CD8-positive, alpha-beta memory T cell (primary cell): ENCODE measurements at places on chromosomes 5 and 9. TPM values are rescaled to one million over a fixed set of nuclear protein-coding genes. Genes with fewer than 3 reads are reported as not detected.

SPOCK1 gene
- polyA plus RNA-seq, result not detected

STING1 gene
- 116 TPM for polyA plus RNA-seq

DNA sequence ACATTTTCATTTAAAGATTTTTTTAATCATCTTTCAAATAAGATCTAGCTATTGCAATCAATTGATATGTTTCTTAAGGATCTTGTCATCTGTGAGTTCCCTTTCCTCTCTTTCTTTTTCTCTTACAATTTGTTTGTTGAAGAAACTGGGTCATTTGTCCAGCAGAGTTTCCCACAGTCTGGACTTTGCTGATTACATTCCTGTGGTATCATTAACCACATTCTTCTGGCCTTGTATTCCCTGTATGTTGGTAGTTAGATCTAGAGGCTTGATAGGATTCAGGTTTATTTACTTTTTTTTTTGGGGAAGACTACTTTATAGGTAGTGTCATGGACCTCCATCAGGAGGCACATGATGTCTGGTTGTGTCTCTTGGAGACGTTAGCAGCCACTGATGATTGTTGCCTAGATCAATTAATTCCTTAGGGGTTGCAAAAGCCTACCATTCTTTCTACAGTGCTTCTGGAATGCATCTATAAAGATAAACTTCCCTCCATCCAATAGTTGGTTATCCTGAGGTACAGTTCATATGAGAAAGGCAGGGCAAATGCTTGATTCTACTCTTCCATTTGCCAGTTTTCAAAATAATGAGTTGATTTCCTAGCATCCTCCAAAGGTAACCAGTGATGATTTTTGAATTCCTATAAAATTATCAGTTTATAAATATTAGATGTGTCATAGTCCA lies 14.3 kb downstream of the PDE8B start:
- no peaks in the 10 kb centered on the region for H3K36me3 ChIP-seq
- H3K4me3 ChIP-seq, result no peak overlapping the region
- no peaks in the 10 kb centered on the region for H3K27me3 ChIP-seq
- H3K4me1 ChIP-seq, result no peaks in the 10 kb centered on the region
- no peak for DNase-seq
- no peak overlapping the region for H3K27ac ChIP-seq

ADAMTS12 gene
- polyA plus RNA-seq, result not detected

SPATA31A3 gene
- polyA plus RNA-seq, result not detected

GRCh38 chr5:116640236-116640635 lies 65.6 kb upstream of the SEMA6A start:
- H3K36me3 ChIP-seq, result no peaks in the 10 kb centered on the region
- no peak for DNase-seq
- H3K4me1 ChIP-seq, result no peaks in the 10 kb centered on the region

GRCh38 chr5:173645437-173645807 lies 29.0 kb upstream of the BOD1 start:
- H3K27ac ChIP-seq, result no peak overlapping the region
- no peaks in the 10 kb centered on the region for H3K36me3 ChIP-seq
- no peak overlapping the region for H3K4me3 ChIP-seq
- DNase-seq, result no peak
- H3K27me3 ChIP-seq, result no peaks in the 10 kb centered on the region
- H3K4me1 ChIP-seq, result no peaks in the 10 kb centered on the region

DNA sequence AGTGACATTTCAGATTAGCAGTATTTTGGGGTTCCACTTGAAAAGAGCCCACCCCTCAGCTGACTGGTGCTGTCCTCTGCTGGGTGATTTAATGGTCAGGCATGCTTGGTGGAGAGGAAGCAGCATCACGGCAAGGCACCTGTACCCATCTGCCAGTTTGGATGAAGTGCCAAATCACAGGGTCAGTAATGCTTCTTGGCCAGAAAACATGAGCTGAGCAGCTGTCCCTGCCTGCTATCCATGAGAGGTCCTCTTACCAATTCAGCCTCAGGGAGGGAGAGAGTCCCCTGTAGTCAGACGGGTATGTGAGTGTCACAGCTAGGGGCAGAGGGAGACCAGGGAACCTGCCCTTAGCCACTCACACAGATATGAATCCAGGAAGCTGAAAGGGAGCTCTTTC lies 137.9 kb downstream of the SEC61B start:
- peaks cover 6% of the 10 kb centered on the region for H3K27me3 ChIP-seq
- H3K36me3 ChIP-seq, result no peaks in the 10 kb centered on the region
- H3K4me3 ChIP-seq, result no peak overlapping the region
- no peak for DNase-seq
- no peaks in the 10 kb centered on the region for H3K4me1 ChIP-seq
- H3K27ac ChIP-seq, result no peak overlapping the region

DNA sequence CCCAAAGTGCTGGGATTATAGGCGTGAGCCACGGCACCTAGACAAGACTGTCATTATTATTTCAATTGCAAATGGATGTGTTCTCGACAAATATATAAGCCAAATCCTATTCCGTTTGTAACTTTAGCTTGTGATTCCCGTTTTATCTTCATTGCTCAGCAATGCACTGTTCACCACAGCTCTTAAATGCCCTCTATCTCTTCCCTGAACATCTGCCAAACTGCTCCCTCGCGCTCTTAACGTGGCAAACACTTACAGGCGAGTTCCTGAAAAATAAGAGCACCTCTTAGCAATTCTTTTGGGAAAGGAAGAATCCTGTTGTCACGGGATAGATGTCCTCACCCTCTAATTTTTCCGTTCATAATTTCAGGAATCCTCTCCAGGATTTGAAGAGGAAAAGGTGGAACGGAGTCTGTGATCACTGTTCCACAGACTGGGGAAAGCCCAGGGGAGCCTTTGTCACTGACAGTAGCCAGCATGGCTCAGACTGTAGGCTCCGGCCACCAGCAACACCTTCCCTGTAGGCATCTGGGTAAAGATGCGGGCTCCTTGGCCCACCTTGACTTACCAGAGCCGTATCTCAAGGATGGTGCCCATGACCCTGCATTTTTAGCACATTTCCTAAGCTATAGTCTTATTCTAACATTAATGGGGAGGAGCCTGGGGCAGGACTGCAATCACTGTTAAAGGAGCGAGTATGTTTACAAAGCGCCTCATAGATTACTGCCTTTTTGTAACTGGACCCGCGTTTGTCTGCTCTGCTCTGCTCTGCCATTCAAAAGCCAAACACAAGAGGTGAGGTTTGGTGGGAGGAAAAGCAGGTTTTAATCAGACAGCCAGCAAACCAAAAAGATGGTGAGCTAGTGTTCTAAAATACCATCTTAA lies 20.2 kb upstream of the GNPDA1 start:
- H3K36me3 ChIP-seq, result no peaks in the 10 kb centered on the region
- DNase-seq, result no peak
- no peaks in the 10 kb centered on the region for H3K27me3 ChIP-seq
- H3K4me3 ChIP-seq, result no peak overlapping the region
- H3K27ac ChIP-seq, result no peak overlapping the region

- no peaks in the 10 kb centered on the region for H3K27me3 ChIP-seq
- no peak overlapping the region for H3K4me3 ChIP-seq
- H3K4me1 ChIP-seq, result no peaks in the 10 kb centered on the region
- no peak overlapping the region for H3K27ac ChIP-seq
- DNase-seq, result no peak
- H3K36me3 ChIP-seq, result no peaks in the 10 kb centered on the region
Observed at GRCh38 chr9:110287289-110287680, 31.0 kb upstream of the TXN start.

PPP3R2 gene
- polyA plus RNA-seq, result not detected

- no peaks in the 10 kb centered on the region for H3K36me3 ChIP-seq
- H3K27ac ChIP-seq, result no peak overlapping the region
- H3K27me3 ChIP-seq, result no peaks in the 10 kb centered on the region
- no peaks in the 10 kb centered on the region for H3K4me1 ChIP-seq
- peak; percentile 30 for DNase-seq
Observed at GRCh38 chr9:2570615-2571479, 50.7 kb upstream of the VLDLR start.

- no peaks in the 10 kb centered on the region for H3K36me3 ChIP-seq
- H3K4me1 ChIP-seq, result no peaks in the 10 kb centered on the region
- no peak overlapping the region for H3K4me3 ChIP-seq
- H3K27ac ChIP-seq, result no peak overlapping the region
- H3K27me3 ChIP-seq, result no peaks in the 10 kb centered on the region
Observed at GRCh38 chr9:16787724-16788123, 82.7 kb downstream of the BNC2 start.
